ENCODE measurements at places on chromosomes 11 and 22.

DNA sequence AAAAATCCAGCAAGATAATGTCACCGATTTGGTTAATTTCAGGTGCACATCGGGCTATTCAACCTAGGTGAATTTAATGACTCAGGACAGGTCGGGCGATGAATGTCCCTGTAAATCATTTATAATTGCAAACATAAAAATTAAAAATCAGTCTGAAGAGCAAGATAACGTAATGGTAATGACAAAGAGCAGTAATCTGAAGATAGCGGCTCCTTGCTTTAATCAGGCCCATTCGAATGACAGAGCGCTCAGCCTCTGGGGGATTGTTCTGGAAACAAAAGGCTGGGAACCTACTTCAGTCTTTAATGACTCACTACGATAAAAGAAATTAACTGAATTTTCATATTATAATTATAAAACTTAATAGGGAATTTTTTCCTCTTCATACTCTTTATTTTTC lies 61.3 kb downstream of the RCN1 start:
- DNase-seq: no peak

DNA sequence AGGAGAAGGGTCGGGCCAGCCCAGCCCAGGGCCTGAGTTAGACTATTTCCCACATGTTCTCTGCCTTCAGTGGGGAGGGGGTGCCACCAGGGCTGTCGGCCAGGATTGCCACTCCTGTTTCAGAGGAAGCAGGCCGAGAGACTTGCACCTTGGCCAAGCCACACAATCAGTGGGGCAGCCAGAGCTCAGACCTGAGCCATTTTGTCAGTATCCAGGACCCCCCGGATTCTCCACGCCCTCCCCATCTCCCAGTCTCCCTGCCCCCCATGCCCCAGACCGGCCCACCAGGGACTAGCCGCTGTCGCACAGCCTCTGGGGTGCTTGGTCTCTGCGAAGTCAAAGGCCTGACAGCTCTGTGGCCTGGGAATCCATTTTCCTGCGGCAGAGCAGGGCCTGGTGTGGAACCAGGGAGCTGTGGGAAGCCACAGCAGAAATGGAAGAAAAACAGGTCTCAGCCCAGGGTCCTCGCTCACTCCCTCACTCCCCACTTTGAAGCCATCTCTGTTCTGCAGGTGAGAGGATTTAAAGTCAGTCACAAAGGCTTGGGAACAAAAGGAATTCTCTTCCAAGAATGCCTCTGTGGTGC lies 25.5 kb upstream of the MGAT3 start:
- no peak for DNase-seq

GRCh38 chr11:9137293-9138132 lies 46.1 kb upstream of the SCUBE2 start:
- DNase-seq: peak; percentile 87

- no peak for DNase-seq
Observed at GRCh38 chr22:44291265-44291664, 21.5 kb downstream of the SHISAL1 start.

DNA sequence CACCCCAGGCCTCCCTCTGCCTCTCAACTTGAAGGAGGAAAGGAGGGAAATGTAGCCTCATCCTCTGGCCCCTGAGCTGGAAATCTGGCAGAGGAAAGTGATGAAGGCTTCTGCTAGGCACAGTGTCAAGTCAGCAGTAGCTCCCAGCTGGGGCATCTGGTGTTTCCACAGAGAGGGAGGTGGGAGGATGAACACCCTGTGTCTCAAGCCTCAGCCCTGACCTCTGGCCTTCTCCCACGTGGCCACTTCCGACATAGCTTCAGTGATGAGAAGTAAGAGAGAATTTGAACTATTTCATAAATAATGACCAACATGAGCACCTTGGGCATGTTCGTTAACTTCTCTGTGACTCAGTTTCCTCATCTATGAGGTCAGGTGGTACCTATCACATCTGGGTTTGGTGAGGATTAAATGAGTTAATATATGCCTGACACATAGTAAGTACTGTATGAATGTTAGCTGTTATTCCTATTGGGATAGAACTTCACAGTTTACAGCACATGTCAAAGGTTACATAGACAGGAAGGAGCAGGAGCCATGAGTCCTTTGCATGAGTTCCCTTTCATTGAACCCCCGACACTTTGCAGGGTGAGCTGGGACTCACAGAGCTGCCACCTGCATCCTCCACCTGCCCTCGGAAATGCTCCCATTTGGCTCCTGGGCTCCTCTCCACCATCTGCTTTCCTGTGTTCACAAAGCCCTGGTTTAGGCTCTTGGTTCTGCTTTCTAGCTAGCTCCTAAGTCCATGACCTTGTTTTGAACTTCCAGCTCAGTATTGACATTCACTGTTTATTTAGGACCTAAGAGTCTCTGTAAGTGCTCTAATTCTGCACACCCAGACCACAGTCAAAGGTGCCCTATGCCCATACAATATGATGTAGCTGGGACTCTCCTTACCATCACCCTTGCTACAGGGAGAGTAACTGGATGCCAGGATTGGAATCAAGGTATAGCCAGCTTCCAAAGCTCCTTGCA lies 61.7 kb downstream of the CSNK2A3 start:
- DNase-seq: no peak

GRCh38 chr11:17020831-17021230 lies 6.6 kb upstream of the PLEKHA7 start:
- no peak for DNase-seq

GRCh38 chr11:36500315-36500721 lies 9.8 kb downstream of the TRAF6 start:
- DNase-seq: no peak
